ENCODE measurements at places on chromosomes 3 and 15.

- no peak for DNase-seq
Measured at GRCh38 chr3:63067999-63068645, 192.9 kb upstream of the CADPS start.

DNA sequence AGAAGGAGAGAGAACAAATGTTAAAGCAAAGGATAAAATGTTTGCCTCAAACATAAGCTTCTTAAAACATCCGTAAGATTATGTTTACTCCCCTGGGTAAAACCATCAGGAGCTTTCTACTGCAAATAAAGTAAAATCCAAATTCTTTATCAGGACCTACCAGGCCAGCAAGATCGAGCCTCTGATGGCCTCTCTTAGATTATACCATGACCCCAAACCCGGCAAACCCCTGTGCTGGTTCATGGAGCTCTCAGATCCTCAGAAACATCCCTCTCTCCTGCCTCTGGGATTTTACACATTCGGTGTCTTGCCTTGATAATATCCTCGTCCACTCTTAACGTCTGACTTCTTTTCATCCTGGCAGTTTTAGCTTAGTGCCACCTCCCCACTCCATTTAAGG, 7.5 kb upstream of the TARS3 start:
- DNase-seq: no peak

DNA sequence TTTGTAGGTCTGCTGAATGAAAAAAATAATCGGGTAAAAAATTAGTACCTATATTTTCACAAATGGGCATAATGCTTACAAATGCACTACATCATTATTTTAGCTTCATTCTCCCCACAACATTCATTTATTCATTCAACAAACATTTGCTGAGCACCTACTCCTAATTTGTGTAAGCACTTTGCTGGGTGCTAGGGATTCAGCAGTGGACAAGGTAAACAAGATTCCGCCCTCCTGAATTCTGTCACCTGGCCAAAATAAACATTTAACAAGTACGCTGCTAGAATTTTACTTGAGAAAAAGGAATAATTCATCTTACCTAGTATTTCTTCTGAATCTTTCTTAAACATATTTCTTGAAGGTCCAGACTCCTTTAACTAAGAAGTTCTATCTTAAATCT, 72.1 kb downstream of the TIGIT start:
- DNase-seq: no peak

DNA sequence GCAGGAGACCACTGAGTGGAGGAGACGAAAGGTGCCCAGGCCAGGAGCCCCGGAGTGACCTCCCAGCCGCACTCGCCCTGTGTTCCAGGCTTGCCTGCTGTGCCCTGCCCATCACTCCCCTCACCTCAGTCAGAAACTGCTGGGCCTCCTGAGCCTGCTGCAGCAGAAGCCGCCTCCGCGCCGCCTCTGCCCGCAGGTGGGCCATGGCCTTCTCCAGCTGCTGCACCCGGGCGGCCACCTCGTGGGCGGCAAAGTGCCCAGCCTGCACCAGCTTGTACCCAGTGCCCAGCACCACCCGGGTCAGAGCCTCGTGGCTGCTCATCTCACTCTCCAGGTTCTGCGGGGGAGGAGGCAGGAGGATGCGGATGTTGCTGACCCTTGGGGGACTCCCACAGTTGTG, 17.6 kb downstream of the PLA2G4B start:
- no peak for DNase-seq
